COLO829 (cell line): ENCODE measurements at places on chromosomes 12 and 14.

DNA sequence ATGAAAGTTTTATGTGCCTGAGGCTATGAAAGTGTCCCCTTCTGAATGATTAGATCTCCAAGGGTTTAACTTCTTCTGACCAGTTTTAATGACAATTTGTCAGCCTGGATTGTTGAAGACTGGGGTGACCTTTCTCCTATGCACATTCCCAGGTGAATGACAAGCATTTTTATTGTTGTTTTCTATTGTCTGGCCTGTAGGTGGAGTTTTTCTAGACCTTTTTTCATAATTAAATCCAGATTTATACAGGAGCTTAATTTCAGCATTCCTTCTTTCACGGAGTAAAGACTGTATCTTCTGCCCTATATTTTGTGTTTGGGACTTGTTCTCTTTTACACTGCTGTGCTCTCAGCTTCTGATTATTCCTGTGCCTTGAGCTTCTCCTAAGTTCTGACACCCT lies 125.0 kb upstream of the FAR2 start:
- DNase-seq: no peak

DNA sequence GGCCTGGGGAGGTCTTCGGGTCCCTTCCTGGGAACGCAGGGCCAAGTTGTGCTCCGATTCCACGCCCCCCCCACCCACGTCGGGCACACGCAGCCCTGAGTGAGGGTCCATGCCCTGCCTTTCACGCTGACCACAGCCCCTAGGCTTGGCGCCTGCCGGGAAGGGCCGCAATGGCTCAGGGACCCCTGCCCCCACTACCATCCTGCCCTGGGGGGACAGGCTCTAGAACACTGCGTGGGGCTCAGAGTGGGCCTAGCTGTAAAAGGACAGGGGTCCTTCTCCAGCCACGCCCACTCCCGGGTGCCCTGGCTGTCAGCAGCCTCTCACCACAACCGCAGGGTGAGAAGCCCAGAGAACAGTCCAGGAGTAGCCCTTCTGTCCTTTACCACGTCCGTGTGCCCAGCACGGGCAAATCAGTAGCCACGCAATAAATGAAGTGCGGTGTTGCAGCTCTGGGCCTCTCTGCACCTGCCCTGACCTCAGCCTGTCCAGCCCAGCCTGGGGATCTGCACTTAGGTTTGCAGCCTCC lies 9.4 kb upstream of the GPR68 start:
- DNase-seq: no peak

DNA sequence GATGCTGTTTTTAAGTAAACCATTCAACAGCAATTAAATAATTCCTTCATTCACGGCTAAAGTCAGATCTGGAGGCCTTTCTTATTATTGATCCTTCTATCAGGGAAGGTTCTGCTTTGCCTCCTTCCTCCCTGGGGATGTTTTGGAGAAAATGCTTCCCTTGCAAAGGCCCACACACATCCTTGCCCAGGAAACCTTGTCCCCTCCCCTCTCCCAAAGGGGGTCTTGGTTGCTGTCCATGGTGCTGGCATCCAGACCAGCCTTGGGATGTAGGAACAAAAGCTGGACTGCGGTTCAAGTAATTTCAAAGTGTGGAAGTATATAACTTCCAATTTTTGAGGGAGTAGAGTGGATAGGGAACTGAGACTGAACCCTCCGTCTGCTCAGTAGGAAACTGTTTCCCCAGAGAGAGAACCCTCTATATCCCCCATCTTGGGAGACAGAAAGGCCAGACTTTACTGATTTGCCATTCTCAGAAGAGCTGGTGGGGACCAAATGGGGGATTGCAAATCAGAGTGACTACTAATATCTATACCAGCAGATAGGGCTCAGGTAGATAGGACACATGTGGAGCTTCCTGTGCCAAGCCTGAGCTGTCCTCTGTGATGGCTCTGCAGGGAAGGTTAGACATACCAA lies 5.6 kb downstream of the MARCHF9 start:
- no peak for DNase-seq

DNA sequence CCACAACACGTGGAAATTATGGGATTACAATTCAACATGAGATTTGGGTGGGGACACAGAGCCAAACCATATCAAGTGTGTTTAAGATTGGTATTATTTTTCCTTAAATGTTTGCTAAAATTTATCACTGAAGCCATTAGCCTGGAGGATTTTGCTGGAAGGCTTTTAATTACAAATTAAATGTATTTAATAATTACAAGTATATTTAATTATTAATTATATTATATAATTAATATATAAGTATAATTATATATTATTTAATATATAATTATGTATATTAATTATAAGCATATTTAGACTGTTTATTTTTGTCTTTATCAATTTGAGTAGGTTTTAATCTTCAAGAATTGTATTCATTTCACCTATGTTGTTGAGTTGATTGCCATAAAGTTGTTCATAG lies 427.4 kb upstream of the FLRT2 start:
- DNase-seq: no peak

- no peak for DNase-seq
Observed at GRCh38 chr14:34983148-34983760, 462 bp downstream of the SRP54 start.

DNA sequence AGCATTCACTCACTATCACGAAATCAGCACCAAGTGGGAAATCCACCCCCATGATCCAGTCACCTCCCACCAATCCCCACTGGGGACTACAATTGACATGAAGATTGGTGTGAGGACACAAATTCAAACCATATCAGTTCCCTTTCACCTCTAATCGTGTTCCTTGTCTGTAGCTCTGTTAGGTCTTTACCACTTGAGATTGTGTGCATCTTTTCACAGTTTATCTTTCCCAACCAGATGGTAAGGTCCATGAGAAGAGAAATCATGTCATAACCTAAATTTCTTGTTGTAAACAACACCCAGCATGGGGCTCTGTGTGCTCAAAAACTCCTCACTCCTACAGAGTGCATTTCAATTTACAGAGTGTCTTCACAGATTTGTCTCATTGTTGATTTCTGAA lies 27.1 kb upstream of the PCED1B start:
- no peak for DNase-seq

DNA sequence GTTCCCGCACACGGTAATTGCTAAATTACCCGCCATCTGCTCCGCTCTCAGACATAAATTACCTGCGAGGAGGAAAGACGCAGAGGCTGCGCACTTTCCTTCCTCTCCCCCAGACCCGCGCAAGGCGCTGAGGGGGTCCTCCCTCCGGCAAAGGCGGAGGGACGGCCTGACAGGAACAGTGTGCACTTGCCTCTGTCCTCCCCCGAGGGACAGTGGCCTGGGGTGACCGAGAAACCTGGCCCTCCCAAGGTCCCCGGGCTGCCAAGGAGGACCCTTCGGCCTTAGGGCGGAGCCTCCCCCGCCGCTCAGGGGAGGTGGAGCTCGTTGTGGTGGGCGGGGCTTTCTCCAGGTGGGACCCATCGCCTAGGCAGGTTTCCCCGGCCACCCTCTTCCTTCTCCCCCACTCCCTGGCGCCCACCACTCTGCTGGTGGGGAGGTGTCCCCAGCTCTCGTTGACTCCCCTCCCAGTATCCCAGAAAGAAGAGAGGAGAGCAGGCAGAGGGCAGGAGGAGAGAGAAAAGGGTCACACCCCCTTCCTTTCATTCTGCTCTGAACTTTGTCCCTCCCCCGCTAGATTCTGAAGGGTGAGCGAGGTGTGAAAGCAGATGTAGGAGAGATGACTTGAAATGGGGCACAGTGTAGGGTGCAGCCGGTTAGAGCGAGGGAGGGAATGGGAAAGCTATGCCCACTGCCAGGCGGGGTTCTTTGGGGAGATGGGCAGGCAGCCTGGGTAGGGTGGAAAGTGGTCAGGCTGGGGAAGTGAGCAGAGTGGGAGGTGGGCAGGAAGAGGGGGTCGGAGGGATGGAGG lies 11.4 kb upstream of the CALCOCO1 start:
- no peak for DNase-seq

DNA sequence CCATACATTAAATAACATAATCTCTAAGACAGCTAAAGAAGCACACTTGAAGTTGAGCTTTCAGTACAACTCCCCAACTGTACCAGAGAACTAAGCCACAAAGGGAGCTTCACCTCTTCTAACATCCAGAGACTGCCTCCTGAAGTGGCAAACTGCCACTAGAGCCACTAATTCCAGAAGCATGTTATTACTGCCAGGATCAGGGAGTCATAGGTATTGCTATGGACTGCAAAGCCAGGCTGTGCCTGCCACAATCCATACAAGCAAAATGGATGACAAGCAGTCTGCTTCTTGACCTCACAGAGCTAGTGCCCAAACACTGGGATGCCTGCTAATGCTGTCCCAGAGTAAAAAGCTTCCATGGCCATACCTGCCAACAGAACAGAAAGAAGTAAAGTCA lies 160.1 kb downstream of the STXBP6 start:
- DNase-seq: no peak

GRCh38 chr12:8698879-8699278 lies 1.1 kb downstream of the RIMKLB start:
- DNase-seq: no peak

- DNase-seq: no peak
Observed at GRCh38 chr14:93914278-93914677, 12.9 kb upstream of the FAM181A start.

DNA sequence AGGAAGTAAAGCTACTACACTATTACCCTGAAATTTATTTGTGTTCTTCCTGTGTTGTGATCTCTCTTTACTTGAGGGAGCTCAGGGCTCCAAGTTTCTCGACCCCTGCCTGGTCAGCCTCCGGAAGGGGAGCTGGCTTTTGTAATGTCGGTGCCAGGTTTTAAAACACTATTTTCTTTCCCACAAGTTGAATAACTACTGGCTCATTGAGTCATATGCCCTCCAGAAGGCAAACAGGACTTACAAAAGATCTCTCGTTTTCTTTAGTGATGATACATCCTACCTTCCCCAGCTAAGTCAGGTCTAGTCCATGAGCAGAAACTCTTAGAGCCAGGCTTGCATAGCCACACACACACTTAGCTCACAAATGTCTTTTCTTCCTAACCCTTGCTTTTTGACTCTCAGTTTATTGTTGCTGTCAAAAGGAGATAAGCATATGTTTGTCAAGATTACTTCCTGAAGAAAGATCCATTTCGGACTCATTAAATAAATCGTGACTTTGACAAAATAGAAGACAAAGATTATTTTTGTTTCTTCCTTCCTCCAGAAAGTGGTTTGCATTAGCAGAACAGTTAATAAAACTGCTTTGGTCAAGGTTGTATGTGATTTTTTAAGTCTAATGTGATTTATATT lies 209.8 kb upstream of the FLRT2 start:
- DNase-seq: peak; percentile 51

- no peak for DNase-seq
Observed at GRCh38 chr12:131776237-131776889, 51.8 kb upstream of the MMP17 start.

DNA sequence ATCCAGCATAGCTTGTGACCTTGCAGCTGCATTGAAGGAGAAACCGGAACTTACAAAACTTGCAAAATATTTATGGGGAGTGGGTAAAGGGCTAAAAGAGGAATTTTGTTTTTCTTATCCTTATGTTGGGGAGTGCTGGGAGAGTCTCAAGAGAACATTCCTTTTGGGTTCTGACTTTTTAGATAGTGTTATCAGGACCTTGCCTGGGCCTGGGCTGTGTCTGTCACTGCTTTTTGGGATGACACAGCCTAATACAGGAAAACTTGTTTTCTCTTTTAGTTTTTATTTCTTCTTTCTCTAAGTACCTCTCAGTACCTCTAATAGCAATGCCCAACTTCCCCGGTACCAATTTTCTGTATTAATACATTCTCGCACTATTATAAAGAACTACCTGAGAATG lies 850.6 kb downstream of the RPS29 start:
- DNase-seq: no peak

DNA sequence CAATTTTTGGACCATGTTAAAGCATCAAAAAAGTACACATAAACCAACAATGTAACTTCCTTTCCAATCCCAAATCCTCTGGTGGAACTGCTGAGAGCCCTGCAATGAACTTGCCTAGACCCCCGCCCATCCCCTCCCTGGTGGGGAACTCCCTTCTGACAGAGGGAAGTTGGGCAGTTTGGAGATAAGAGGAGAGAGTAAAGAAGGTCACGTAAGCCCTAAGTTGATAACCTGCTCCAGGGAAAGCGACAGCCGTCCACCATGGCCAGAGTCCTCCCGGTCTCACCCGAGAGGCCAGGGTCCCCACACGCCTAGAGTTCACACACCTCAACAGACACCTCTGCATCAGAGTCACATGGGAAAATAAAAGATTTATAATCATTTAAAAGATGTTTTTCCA lies 138.7 kb downstream of the EGLN3 start:
- no peak for DNase-seq

DNA sequence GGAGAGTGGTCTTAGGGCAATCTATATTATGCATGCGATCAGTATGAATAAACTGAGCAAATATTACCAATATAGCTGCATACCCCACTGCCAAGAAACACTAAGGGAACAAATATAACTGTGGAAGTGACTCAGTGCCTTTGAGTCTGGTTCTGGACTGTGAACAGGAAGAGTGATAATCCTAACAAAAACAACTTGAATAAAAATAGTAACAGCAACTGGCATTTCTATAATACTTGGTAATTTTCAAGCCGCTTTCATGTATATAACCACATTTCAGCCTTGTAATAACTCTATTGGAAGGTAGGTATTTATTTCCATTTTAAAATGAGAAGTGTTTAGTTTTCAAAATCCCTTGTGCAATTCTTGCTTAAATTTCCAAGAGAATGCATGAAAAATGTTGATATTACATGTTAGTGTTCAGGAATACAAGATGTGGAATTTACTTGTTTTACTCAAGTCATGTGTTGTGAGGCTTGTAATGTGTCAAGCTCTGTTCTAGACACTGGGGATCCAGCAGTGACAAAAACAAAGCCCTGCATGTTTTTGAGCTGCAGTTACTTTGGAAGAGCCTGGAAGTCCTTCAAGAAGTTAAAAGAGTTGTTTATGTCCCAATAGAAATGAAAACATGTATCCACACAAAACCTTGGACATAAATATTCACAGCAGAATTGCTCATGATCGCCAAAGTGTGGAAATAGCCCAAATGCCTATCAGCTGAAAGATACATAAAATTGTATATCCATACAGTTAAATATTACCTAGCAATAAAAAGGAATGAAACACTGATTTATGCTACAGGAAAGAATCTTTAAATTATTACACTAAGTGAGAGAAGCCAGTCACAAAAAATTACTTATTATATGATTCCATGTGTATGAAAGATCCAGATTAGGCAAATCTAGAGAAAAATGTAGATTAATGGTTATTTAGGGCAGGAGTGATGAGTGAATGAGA lies 338.1 kb upstream of the TMEM132C start:
- no peak for DNase-seq

DNA sequence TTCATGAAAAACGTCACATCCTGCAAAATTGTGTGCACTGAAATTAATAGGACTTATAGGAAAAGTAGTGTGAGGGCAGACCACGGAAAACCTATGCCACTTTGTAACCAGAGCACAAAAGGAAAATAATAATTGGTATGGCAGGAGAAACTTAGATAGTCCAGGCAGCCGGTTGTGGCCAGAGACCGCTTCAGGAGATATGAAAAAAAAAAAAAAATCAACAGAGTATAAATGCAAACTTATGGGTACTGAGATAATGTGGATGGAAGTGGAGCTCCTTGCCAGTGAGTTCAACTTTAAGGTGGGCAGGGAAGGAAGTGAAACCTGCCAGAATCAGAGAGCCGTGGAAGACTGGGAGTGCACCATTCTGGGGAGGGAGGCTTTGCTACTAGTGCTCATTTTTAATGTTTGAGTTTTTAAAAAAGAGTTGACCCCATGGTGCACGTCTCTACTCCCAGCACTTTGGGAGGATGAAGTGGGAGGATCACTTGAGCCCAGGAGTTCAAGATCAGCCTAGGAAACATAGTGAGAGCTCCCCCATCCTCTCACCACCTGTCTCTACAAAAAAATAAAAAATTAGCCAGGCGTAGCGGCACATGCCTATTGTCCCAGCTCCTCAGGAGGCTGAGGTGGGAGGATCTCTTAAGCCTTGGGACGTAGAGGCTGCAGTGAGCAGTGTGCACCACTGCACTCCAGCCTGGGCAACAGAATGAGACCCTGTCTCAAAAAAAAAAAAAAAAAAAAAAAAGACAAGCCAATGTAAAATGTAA lies 34.3 kb upstream of the METAP2 start:
- no peak for DNase-seq
